ENCODE measurements at places on chromosomes 13 and 19.

DNA sequence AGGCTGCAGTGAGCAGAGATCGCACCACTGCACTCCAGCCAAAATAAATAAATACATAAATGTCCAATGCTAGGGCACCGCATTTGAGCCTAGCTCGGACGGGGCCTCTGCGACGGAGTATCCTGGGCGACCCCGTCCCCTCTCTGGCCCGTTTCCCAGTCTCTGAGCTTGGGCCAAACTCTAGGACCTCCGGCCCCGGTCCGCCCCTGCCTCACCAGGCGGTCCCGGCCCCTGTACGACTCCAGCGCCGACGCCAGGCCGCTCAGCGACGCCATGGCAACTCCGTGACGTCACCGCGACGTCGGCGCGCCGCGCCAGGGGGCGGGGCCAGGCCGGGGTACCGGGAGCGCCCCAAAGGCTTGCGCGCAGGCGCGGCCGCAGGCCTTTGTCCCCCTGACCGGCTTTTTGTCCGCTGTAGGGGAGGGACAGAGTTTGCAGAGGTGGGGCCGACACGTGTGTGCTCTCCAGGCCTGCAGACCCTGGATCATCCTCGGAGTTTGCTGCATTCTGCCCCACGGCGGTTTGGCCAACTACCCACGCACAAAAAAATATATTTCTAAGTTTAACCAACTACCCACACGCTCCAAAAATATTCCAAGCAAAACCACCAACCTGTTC is at the start of gene PEX11G:
TSS of gene PEX11G (minus strand) at position 300 of the 618 bp plus-strand sequence. CDS start at position 275, 25 bp downstream.
- H3K4me1 ChIP-seq = peaks cover 9% of the 10 kb centered on the region
- H3K27me3 ChIP-seq = no peaks in the 10 kb centered on the region
- DNase-seq = peak; percentile 91
- H3K27ac ChIP-seq = peak within 1 kb of the TSS; percentile 81

GRCh38 chr13:59492030-59492636 is 671.6 kb downstream of the DIAPH3 start:
- H3K27ac ChIP-seq = no peak overlapping the region
- no peak for DNase-seq
- no peaks in the 10 kb centered on the region for H3K36me3 ChIP-seq
- H3K4me3 ChIP-seq = no peak overlapping the region

- H3K36me3 ChIP-seq = no peaks in the 10 kb centered on the region
- H3K4me3 ChIP-seq = peak overlapping the region; percentile 75
- no peaks in the 10 kb centered on the region for H3K27me3 ChIP-seq
- peak; percentile 20 for DNase-seq
Measured at GRCh38 chr19:11096210-11096841, 7.1 kb downstream of the LDLR start.

DNA sequence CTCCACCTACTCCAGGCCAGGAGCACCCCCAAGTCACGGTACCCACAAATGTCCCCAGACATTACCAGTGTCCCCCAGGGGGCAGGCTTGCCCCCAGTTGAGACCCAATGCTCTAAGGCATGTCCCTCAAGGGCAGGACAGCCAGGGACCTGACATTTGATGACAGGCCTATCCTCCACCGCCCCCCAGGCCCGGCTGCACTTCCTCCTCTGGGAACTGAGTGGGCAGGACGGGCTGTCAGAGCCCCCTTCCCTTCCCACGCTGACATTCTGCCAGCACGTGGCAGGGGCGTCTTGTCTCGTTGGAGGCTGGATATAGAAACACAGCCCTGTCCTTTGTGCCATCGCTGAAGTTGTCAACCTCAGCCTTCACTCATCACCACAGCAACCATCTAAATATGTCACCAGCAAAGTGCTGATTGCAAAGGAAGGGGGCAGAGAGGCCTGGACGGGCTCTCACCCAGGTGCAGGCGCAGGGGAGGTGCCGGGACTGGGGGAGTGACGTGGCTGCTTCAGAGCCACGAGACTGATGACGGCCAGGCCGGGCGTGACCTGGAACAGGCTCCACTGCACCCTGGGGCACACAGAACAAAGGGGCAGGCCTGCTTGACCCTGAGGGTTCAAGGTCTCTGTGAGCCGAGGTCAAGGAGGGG is 38.4 kb downstream of the GNG7 start:
- DNase-seq = no peak
- H3K4me3 ChIP-seq = no peak overlapping the region
- H3K4me1 ChIP-seq = peaks cover 2% of the 10 kb centered on the region
- H3K27me3 ChIP-seq = no peaks in the 10 kb centered on the region
- H3K27ac ChIP-seq = no peak overlapping the region

- H3K4me3 ChIP-seq = no peak overlapping the region
- H3K27ac ChIP-seq = peak overlapping the region; percentile 73
- no peak for DNase-seq
- no peaks in the 10 kb centered on the region for H3K36me3 ChIP-seq
- peaks cover 5% of the 10 kb centered on the region for H3K4me1 ChIP-seq
Measured at GRCh38 chr19:4654437-4655361, 15.4 kb downstream of the TNFAIP8L1 start.

DNA sequence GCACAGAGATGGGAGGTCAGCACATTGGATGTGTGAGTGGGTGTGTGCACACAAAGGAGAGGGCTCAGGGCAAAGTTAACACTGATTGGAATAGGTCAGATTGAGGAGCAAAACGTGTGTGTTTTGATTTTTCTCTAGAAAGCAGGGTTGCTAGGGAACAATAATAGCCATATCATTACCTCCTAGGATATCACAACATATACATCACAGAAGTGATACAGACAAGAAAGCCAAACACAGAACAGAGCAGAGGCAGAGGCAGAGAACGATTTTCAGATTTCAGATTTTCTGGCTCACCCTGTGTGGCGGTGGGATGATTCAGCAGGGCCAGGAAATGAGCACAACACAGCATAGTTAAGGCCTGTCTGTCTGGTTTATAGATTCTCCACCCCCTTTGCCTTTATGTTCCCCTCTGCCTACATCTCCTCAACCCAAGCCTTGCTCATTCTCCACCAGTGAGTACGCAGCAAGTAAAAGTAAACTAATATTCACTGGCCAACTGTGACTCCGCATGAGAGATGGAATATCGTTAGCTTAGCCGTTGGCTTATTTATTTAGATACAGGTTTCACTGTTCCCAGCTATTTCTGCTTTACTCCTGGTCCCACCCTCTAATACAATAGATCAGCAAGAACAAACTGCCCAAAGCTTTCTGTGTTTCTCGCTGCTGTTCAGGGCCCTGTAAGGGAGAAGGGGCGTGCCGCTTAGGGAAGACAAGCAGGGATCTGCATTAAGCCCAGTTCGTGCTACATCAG is 182.7 kb upstream of the TSC22D1 start:
- peaks cover 13% of the 10 kb centered on the region for H3K4me1 ChIP-seq
- H3K27me3 ChIP-seq = no peaks in the 10 kb centered on the region
- no peak for DNase-seq
- H3K4me3 ChIP-seq = no peak overlapping the region

- H3K27me3 ChIP-seq = peaks cover 43% of the 10 kb centered on the region
- no peak overlapping the region for H3K4me3 ChIP-seq
- H3K36me3 ChIP-seq = peaks cover 3% of the 10 kb centered on the region
- H3K4me1 ChIP-seq = peaks cover 6% of the 10 kb centered on the region
Measured at GRCh38 chr13:110921209-110921608, 6.3 kb upstream of the ANKRD10 start.

GRCh38 chr13:26502826-26503225 is 54.7 kb upstream of the WASF3 start:
- peaks cover 4% of the 10 kb centered on the region for H3K4me1 ChIP-seq
- no peak overlapping the region for H3K27ac ChIP-seq
- H3K36me3 ChIP-seq = peaks cover 2% of the 10 kb centered on the region
- peak overlapping the region; percentile 45 for H3K4me3 ChIP-seq
- no peak for DNase-seq

DNA sequence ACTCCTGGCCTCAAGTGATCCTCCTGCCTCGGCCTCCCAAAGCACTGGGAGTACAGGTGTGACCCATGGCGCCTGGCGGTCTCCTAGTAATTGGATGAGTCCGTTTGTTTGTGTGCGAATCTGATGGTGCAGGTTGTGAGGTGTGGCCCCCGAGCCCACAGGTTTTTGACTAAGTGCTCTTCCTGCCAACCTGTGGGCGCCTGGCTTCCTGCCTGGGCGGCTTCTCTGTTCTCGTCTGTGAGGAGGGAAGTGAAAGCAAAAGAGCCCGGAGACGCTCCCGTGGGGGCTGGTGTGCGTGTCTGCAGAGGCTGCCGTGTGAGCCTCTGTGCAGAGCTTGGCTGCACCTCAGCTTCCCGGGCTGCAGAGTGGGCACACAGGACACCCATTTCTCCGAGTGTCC is 10.0 kb downstream of the ARHGAP45 start:
- peak; percentile 85 for DNase-seq
- H3K27me3 ChIP-seq = no peaks in the 10 kb centered on the region
- peak overlapping the region; percentile 92 for H3K4me3 ChIP-seq
- peaks cover 6% of the 10 kb centered on the region for H3K36me3 ChIP-seq
- peak overlapping the region; percentile 97 for H3K27ac ChIP-seq
- H3K4me1 ChIP-seq = peaks cover 51% of the 10 kb centered on the region

GRCh38 chr13:21051675-21052074 is 9.7 kb downstream of the LATS2 start:
- peaks cover 19% of the 10 kb centered on the region for H3K4me1 ChIP-seq
- H3K4me3 ChIP-seq = no peak overlapping the region
- peaks cover 2% of the 10 kb centered on the region for H3K36me3 ChIP-seq
- no peak for DNase-seq

DNA sequence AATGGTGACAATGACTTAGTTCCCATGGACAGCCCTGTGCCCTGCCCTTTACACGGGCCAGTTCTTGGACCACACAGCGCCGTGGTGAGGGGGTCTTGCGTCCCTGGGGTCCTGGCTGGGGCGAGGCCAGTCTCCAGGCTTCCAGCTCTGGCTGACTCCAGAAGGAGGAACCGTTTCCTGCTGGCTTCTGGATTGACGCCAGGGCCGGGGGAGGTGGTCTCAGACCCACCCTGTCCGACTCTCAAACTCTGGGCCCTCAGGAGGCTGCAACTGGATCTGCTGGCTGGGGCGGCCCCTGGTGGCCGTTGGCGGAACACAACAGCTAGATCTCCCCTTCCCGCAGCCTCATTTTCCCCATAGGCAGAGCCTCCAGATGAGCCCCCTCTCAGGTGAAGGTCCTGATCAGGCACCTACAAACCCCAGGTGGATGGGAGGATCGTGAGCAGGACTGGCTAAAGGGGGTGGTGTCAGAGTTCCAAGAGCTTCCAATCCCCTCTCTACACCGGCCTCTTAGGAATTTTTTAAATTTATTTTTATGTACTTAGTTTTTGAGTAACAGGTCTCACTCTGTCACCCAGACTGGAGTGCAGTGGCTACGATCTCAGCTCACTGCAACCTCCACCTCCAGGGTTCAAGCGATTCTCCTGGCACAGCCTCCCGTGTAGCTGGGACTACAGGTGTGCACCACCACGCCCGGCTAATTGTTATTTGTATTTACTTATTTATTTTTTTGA is 8.0 kb downstream of the CCDC194 start:
- peak overlapping the region; percentile 45 for H3K4me3 ChIP-seq
- no peaks in the 10 kb centered on the region for H3K27me3 ChIP-seq
- H3K4me1 ChIP-seq = peaks cover 3% of the 10 kb centered on the region
- DNase-seq = peak; percentile 46
- H3K36me3 ChIP-seq = no peaks in the 10 kb centered on the region

DNA sequence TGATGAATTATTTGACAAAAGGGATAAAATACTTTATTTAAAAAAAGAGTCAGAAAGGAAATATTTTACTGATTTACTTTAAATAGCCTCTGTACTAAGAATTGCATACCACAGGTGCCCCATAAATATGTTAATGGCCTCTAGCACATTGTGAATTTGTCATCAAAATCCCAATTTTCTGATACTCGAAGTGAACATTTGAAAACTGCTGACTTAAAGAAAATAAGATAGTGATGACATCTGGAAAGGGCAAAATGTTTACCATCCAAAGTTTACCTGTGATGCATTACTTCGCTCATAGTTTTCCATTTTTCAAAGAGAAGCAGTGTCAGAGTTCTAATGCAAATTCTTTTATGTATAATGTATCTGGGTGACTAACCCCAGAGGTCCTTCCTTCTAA is 455.4 kb downstream of the KLF5 start:
- no peaks in the 10 kb centered on the region for H3K27me3 ChIP-seq
- no peak overlapping the region for H3K4me3 ChIP-seq
- H3K36me3 ChIP-seq = peaks cover 3% of the 10 kb centered on the region
- DNase-seq = no peak
- no peaks in the 10 kb centered on the region for H3K4me1 ChIP-seq

DNA sequence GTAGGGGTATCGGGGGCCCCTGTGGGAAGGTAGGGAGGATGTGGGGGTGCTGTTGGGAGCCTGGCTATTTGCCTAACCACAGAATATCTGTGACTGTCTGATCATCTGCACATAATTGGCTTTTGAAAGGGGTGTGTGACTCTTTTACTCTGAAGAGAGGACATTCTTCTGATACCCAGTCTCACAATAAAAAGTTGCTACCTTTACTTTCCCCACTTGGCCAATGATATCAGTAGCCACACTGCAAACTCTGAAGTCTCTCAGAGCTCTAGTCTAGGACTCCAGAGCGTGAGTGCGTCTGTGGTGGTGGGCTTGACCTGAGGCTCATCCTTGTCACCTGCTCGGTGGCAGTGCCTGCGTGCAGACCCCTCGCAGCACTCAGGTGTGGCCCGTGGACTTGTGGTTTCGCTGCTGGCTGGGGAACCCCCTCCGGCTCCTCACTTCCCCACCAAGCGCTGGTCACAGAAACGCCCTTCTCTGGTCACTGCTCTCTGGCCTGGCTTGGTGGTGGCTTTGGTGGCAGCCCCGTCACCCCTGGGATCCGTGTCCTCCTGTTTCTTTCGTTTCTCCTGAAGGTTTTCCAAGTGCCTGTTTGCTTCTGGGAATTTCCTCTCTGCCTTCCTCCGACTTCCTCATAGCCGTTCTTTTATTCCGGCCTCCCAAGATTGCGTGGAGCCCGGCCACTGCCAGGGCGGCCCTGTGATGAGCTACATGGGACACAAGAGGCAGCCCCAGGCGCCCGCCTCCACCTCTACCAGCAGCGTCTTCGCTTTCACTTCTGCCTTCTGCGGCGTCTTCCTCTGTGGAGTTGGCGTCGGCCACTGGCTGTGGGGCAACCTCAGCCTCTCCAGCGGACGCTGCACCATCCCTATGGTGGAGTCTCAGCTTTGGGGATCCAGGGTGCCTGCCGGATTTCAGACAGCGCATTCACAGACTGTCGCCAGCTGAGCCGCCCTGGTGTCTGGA is 78.0 kb downstream of the ATP11A start:
- no peaks in the 10 kb centered on the region for H3K27me3 ChIP-seq
- peaks cover 34% of the 10 kb centered on the region for H3K4me1 ChIP-seq
- peak overlapping the region; percentile 75 for H3K4me3 ChIP-seq
- DNase-seq = no peak
- H3K27ac ChIP-seq = peak overlapping the region; percentile 91

DNA sequence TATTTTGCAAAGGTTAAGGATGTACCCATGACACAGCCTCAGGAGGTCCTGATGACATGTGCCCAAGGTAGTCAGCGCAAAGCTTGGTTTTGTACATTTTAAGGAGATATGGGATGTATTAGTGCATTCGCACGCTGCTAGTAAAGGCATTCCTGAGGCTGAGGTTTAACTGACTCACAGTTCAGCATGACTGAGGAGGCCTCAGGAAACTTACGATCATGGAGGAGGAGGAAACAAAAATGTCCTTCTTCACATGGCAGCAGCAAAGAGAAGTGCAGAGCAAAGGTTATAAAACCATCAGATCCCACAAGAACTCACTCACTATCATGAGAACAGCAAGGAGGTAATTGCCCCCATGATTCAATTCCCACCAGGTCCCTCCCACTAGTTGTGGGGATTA is 1017.4 kb downstream of the EFNB2 start:
- no peaks in the 10 kb centered on the region for H3K27me3 ChIP-seq
- no peak for DNase-seq
- H3K27ac ChIP-seq = no peak overlapping the region
- H3K4me3 ChIP-seq = no peak overlapping the region
- no peaks in the 10 kb centered on the region for H3K4me1 ChIP-seq
- H3K36me3 ChIP-seq = no peaks in the 10 kb centered on the region

Data from T-helper 17 cell (primary cell).